ENCODE measurements at places on chromosomes 13 and 19.
A peak's percentile ranks its signal among the peaks of the same experiment; 100 is the strongest.

DNA sequence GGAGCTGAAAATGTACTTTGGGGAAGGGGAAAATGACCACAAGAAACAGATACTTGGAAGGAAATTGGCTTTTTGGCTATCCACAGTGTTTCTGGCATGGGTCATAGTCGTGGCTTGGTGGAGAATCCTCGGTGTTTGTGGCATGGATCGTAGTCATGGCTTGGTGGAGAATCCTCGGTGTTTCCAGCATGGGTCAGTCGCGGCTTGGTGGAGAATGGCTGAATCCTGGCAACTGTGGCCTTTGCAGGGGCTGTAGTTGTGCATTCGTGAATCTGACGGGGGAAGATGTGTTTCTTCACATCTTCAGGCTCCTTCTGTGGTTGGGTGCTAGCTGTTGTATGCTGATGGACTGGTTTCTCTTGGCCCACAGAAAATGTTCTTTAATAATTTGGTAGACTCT is 61.7 kb upstream of the MCF2L start:
- no peak for DNase-seq

GRCh38 chr13:93173654-93174053 is 53.0 kb upstream of the GPC6 start:
- DNase-seq, result no peak

DNA sequence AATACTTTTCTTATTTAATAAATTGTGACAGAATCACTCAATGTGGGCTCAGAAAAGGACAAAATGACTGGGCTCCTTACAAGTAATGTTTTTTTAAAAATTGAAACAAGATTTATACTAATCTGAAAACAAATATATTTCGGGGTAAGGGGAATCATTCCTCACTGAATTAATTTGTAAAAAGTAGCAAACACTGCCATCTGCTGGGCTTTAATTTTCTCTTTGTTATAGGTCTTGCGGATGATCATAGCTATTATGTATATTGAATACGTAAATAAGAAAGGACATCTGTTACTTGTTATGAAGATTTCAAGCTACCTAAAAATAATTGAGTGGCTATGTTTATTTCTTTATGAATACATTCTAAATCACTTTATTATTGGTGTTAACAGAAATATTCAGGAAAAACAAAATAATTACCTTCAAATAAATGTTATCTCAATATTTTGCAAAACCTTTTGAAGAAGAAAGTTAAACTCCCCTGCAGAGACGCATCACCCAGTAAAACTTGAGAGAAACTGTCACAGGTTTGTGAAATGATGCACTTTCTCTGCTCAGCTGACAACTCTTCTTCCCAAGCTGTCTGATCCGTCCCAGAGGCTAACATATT is 17.8 kb upstream of the ENOX1 start:
- DNase-seq, result peak; percentile 75

DNA sequence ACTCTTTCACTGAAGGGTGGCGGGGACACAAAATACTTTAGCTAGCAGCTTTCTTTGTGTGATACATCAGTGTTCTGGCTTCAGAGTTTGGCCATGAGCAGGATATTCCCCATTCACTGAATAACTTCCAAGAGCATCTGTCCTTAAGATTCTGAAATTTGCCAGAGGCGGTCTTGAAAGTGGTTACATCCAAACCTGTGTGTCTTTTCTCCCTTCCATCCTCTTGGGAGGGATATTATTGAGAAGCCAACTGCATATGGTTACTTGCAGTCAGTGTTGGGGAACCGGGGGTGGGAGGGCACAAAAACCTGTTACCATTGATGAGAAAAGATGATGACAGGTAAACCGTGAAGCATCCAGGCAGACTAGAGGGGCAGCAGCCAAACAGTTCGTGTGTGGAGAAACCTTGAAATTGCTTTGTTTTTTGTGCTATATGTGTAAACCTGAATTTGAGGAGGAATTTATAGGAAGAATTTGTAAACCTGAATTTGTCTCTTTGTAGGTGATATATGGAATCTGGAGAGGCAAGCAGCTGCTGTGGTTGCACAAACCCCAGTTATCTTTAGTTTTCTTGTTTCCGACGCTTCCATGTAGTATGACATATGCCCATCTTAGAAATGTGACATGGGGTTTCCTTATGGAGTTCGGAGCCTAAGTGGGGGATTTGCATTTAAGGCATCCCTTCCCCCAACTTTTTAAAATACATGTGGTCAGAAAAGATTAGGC is 104.8 kb downstream of the WDFY2 start:
- DNase-seq, result no peak

- DNase-seq, result no peak
Observed at GRCh38 chr13:107251341-107251740, 683.4 kb upstream of the ARGLU1 start.

GRCh38 chr19:11963566-11964355 is 1.1 kb upstream of the ZNF763 start:
- peak; percentile 56 for DNase-seq

- no peak for DNase-seq
Observed at GRCh38 chr13:20024702-20025101, 66.2 kb downstream of the ZMYM2 start.

- no peak for DNase-seq
Observed at GRCh38 chr13:47291107-47291656, 394.3 kb upstream of the HTR2A start.

DNA sequence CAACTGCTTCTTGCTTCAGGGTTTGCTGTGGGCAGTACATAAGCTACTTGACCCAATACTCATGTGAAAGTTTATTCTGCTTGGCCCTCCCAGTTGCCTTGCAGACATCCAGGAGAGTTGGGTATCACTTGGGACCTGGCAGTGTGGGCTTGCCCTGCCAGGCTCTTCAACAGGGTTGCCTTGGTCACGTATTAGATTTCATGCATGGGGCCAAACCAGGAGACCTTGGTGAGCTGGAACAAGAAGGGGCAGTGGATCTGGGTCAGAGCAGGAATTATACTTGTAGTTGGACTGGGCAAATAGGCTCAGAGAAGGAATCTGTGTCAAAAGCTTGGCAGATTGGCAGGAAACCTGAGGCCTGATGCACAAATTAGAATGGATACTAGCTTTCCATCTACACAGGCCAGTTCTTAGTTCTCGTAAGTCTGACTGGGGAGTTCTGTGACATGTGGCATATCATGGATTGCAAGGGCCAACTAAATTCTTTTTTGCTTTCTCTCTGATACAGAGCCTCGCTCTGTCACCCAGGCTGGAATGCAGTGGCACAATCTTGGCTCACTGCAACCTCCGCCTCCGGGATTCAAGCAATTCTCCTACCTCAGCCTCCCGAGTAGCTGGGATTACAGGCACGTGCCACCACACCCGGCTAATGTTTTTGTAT is 192.6 kb upstream of the SERP2 start:
- DNase-seq, result no peak

GRCh38 chr13:47896546-47896945 is 104.5 kb downstream of the SUCLA2 start:
- no peak for DNase-seq

Data from kidney capillary endothelial cell (primary cell).